ENCODE measurements at places on chromosomes 5 and 9.

DNA sequence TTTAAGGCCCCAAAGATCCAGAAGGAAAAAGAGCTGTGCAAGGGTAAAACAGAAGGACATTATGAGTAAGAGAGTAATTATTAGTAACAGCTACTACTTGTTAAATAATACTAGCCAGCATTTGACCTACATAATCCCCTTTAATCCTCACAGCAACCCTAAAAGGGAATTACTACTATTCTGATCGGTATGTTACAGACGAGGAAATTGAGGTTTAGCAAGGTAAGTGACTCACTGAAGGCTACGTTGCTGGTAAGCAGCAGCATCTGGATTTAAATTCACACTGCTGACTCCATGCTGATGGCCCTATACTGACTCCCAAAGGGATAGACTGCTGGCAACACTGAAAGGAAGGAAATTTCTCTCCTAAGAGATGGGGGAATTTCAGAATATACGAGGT is 3.7 kb upstream of the FSD1L start:
- no peak for DNase-seq

DNA sequence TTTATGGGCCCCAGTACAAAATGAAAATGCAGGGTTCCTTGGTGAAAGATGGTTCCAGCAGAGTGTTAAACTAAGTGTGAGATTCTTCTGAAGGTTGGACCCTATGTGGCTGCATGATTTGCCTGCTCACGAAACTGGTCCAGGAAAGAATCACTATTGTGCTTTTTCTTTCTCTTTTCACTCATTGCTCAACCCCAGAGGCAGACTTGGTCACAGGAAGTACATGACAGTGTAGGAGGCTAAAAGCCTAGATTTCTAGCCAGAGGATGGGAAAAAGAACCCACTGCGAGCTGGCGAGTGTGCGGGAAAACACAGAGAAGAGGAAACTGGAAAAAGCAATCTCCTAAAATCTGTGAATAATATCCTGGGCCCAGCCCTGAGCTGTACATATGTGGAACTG is 18.6 kb downstream of the SLC36A2 start:
- DNase-seq: no peak

DNA sequence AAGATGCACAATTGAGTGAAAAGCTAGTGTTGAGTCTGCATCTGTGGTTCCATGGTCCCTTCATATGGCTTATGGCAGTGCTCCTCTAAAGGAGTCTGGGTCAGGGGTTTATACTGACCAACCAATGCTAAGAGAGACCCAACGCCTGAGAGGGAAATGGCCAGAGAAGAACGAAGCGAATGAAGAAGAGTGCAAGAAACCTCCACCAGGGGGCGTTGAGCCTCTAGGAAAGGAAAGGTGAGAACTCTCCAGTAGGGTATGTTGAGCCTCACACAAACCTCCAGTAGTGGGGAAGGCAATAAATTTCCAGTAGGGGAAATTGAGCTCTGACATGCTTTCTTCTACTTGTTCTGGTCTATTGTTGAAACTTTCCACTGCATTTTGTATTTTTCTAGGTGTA is 470.6 kb downstream of the PRDM9 start:
- peak; percentile 8 for DNase-seq

DNA sequence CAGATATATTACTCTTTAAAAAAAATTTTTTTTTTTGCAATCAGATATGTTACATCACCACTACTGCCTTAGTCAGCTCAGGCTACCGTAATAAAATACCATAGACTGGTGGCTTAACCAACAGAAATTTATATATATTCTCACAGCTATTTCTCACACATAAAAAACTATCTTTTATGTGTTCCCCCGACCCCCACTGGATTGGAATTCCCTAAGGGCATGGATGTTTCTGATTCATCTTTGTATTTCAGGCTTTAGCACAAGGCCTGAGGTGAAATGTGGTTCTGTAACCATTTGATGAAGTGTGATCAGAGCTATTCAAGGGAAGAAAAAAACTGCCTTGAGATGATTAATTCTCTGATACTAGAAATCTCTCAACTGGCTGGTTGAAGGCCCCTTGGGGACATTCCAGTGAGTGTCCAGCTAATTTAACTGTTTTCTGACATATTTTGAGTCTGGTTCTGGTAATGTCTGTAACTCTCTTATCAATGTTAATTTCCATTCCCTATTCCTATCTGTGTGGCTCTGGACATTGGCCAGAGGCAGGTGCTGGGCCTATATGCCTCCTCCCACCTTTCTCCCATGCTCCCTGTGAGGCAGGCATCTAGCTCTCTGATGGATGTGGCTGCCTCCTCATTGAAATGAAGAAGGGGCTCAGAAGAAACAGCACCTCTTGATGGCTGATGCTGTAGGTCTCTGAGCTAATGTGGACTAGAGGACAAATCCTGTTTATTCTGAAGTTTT is 2.5 kb downstream of the CD14 start:
- no peak for DNase-seq

GRCh38 chr5:118646917-118647316 is 341.4 kb downstream of the DTWD2 start:
- no peak for DNase-seq

DNA sequence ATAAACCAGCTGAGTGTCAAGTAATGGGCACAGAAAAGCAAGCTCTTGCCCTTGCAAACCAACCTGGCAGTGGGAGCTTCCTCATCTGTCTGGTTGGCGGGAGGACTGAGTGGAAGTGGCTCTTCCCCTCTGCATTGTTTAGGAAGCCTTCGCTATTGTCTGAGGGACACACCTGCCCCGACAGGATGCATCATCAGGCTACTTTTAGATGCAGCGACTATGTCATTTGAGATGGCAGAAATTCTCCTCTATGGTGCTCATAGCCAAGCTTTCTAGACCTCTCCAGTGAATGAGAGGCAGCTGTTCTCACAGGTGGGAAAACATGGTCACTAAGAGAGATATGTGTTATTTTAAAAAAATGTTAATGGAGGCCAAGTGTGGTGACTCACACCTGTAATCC is 104.0 kb downstream of the DOCK8 start:
- no peak for DNase-seq

DNA sequence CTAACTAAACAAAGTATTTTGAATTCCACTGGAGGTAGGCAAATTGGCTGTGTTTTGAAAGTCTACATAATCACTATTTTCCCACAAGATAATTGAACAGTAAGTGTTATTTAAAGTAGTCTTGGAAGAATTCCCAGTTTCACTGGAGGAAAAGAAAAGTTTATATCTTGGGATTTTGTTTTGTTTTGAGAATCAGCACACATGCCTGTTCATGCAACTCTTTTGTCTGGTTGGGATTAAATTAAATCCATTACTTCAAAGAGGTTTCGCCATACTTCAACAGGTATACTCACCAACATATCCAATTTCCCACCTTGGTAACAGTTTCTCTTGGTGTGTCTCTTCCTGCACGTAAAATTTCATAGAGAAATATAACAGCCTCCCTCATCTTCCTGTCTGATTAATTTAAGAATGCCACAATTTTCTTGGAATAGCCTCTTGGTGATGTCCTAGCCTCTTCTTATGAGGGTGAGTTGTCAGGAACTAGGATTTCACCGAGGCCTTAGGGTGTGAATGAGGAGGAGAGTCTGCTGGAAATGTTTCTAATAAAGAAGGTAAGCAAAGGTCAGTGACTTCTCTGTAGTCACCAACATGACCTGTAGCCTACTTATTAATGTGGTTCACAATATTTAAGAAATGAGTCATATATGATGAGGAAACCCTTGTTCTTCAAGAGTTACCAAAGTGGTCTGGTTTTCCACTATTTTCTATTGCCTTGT is 48.1 kb downstream of the ITGA2 start:
- DNase-seq: no peak

DNA sequence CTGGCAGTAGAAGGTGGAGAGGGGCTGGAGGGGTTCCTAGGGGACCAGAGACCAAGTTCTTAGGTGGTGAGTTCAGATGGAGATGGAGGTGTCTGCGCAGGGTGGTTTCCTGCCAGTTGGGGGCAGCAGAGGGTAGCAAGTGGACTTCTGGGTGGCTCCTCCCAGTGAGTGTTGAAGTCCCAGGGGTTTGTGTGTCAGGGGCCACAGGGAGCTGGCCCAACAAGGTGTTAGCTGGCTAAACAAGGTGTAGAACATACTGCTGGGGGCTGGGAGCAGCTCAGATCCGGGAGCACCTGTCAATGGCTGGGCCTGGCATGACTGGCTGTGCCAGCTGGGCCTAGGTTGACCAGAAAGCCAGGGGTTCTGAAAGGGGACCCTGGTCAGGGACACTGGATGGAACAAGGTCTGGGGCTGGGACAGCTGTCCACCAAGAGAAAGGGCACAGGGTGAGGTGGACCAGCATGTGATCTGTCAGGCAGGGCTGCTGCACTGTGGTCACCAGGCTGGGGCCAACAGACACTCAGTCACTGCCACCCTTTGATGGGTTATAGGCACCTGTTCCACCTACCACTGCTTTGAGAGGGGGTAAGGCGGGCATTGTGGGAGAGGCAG is 35.6 kb downstream of the DAB2IP start:
- peak; percentile 75 for DNase-seq

DNA sequence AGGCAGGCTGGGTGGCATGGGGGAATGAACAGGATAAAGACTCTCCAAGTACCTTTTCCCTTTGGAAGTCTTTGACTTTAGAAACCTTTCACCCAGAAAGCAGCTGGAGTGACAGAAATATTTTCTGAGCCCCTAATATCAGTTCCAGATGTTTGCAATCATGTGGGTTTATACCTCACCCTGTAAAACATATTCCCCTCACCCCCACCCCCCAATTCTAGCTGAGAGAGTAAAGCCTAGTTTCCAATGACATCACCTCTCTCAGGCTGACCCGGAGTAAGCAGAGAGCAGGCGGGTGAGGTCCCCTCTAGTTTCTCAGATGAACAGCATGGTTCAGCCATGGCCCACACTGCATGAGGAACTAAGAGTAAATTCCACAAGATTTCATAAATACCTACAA is 82.9 kb upstream of the TRIM32 start:
- no peak for DNase-seq

DNA sequence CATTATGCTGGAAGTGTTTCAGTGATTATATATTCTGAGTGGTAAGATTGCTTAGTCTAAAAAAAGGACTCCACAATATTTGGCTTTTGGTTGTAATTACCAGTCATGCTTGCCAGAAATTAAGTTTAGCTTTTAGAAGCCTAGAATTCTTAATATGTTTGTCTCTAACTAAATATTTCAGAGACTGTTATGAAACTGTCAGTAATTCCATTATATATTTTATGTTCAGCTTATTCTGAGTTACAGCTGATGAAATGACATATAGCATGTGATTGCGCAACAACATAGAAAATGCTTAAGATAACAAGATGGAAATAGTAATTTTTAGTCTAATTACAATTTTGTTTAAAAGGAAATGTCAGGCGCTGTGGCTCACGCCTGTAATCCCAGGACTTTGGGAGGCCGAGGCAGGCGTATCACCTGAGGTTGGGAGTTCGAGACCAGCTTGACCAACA is 44.2 kb downstream of the KIAA1958 start:
- no peak for DNase-seq

DNA sequence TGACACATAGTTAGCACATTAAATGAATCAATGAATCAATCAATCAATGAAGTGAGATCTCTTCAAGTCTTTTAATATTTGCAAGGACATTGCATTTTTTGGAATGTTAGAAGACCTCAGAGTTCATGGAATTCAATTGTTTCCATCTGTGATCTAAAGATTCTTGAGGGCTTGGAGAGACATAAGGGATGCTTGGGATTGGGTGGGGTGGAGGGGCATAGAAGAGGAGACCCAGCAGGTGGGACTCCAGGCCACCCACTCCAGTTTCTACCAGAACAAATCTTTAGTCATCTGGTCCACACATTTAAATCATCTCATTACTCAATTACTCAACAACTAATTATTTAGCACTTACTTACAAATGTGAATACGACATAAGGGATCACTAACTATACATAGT is 251.0 kb upstream of the TRIM32 start:
- no peak for DNase-seq

GRCh38 chr9:130972957-130973685 is 34.1 kb upstream of the FIBCD1 start:
- DNase-seq: no peak

GRCh38 chr5:74162524-74162923 is 478.0 kb downstream of the ENC1 start:
- DNase-seq: no peak

DNA sequence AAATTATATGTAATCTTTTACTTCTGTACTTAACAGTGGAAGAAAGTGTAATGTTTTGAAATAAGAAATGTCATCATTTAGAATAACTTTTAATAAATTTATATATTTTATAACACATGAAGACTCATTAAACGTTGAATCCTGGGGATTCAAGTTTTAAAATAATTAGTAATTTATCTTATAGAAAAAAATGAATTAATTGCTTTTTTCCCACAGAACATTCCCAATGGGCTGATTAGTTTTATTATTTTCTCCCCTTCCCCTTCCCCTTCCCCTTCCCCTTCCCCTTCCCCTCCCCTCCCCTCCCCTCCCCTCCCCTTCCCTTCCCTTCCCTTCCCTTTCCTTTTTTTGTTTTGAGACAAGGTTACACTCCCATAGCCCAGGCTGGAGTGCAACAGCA is 79.7 kb downstream of the MRPS30 start:
- no peak for DNase-seq

- no peak for DNase-seq
These were observed 18.9 kb downstream of the ZNF169 start for GRCh38 chr9:94277885-94278536.

GRCh38 chr5:78353520-78353919 is 6.9 kb upstream of the SCAMP1 start:
- DNase-seq: no peak

GRCh38 chr9:133207021-133207531 is 2.0 kb downstream of the OBP2B start:
- DNase-seq: no peak

GRCh38 chr5:127876384-127876783 is 173.2 kb downstream of the CCDC192 start:
- DNase-seq: no peak

DNA sequence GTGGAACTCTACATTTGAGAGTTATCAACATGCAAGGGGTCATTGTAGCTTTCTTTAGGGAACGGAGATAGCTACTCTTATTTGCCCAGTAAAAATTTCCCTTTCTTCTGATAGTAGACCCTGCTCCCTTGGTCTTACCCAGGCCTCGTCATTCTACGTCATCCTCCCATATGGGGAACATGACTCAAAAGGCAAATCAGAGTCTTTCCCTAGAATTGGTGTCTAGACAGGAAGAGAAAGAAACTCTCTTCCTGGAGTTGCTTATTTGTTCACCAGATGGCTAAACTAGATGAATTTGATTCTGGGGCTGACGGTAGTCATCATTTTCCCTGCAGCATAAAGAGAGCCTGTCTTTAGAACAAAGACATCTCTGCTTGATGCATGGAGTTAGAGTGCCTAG is 12.2 kb upstream of the SLC38A9 start:
- DNase-seq: no peak

- DNase-seq: no peak
These were observed 118.0 kb upstream of the BRINP1 start for GRCh38 chr9:119487118-119487827.

- peak; percentile 5 for DNase-seq
These were observed 52.1 kb upstream of the EXOC3 start for GRCh38 chr5:390623-391491.

- DNase-seq: peak; percentile 66
These were observed 4.1 kb downstream of the MRPS2 start for GRCh38 chr9:135504262-135505243.

- no peak for DNase-seq
These were observed 4.5 kb downstream of the EGR1 start for GRCh38 chr5:138469540-138470321.

GRCh38 chr9:121192959-121193640 is 8.6 kb downstream of the RAB14 start:
- no peak for DNase-seq

- no peak for DNase-seq
These were observed 249.7 kb upstream of the MAP3K1 start for GRCh38 chr5:56565644-56566043.
